ENCODE measurements at places on chromosomes 6 and 20.

DNA sequence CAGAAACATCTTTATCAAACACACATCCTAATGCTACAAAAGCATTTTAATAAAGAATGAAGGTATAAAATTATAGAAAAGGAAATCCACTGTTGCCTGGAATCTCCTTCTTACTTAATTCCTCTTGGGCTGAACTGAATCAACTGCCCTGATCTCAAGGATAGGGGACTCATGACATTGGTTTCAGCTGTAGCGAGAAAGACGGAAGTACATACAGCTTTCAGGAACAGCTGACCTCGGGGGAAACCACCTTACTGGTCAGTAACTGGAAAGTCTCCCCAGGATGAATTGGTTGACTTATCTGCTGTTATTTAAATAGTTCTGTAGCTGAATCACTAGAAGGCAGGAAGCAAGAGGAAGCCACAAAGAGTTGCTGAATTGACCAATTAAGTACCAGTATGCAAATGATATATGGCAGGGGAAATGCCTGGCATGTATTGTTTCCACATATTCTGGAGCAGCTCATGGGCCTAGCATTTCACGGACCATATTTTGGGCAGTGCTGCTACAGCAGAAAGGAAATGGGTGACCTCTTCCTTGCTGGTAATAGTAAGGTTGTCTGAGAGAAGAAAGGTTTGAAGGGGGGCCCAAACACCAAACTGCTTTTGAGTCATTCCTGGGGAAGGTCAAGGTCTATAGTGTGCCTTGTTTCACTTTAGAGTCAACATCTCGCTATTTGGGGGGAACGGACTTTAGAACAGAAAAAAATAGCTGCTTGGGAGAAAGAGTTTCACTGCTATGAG, 43.7 kb upstream of the MAP7 start:
- peak; percentile 86 for DNase-seq

GRCh38 chr6:39426073-39426456, 103.6 kb upstream of the KCNK16 start:
- DNase-seq, result peak; percentile 30

DNA sequence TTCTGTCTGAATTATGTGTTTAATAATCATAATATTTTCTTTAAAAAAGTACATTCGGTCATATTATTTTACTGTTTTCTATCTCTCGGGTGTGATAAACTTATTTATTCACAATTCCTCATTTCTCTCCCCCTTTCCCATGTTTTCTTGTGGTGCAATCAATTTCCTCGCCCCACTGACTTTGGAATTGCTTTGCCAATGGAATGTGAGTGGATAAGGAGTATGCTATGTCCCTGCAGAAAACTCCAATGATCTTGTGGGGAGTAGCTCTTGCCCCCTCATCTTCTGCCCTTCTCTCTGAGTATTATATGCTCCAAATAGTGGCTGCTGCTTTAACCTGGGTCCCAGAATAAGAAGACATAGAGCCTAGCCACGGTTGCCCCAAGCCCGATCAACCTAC, 64.1 kb downstream of the HMGN3 start:
- DNase-seq, result no peak

DNA sequence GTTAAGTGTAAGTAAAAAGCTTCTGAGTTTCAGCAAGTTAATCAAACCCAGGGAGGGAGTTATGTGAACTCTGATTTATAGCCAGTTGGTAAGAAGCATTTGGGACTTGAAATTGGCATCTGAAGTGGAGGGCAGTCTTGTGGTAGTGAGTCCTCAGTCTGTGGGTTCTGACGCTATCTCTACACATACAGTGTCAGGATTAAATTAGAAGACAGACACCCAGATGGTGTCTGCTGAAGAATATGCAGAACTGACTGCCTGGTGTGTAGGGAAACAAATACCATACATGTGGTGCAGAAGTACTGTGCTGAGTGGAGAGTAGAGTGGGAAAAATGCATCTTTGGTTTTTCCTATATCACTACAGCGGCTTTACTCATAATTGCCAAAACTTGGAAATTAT, 43.5 kb upstream of the PLN start:
- DNase-seq, result no peak

- no peak for DNase-seq
Measured at GRCh38 chr6:164005004-164005711, 590.6 kb downstream of the QKI start.

GRCh38 chr6:129717277-129717676, 7.3 kb upstream of the ARHGAP18 start:
- no peak for DNase-seq
